ENCODE measurements at places on chromosomes 13 and 19.

DNA sequence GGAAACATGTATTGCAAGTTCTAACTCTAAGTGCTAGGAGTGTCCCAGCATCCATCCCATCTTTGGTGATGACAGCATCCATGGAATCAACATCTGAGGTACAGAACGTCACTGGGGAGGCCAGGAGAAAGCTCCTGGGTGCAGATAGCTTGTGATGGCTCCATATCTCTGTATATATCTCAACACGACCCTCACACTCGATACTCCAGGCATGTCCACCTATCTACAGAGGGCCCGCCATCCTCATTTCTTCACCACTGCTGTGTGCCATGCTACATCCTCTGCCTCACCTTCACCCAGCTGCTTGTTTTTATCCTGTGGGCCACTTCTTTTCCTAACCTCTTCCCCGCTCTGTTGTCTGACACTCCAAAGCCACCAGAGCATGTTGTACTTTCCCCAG is 100.4 kb upstream of the SERP2 start:
- no peak for DNase-seq

DNA sequence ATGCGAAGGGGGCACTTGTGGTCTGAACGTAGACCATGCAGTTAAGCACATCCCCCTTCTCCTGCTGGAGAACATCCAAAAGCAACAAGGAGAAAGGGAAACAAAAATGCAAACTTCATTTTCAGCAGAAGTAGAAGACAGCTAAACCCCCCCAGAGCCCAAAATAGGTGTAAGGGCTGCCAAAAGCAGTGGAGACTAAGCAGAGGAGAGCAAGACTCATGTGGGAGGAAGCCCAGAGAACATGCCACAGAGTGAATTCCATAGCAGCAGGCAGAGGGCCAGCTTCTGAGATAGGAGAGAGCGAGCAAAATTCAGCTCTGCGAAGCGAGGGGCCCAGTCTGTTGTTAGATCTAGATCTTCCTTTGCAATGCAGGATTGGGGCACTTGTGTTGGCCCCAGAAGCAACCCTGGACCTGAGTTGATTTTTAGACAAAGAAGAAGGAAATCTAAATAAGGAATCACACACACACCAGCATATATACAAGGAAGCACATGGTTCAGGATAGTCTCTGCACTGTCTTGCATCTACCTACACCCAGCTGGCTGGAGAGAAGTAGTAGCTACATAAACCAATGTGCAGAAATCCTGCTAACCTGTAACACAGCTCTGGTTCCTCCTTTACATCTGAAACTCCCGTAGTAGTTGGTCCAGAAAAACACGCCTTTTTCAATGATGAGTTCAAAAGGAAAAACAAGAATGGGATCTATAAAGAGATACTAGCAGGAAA is 199.6 kb downstream of the SPRY2 start:
- no peak for DNase-seq

DNA sequence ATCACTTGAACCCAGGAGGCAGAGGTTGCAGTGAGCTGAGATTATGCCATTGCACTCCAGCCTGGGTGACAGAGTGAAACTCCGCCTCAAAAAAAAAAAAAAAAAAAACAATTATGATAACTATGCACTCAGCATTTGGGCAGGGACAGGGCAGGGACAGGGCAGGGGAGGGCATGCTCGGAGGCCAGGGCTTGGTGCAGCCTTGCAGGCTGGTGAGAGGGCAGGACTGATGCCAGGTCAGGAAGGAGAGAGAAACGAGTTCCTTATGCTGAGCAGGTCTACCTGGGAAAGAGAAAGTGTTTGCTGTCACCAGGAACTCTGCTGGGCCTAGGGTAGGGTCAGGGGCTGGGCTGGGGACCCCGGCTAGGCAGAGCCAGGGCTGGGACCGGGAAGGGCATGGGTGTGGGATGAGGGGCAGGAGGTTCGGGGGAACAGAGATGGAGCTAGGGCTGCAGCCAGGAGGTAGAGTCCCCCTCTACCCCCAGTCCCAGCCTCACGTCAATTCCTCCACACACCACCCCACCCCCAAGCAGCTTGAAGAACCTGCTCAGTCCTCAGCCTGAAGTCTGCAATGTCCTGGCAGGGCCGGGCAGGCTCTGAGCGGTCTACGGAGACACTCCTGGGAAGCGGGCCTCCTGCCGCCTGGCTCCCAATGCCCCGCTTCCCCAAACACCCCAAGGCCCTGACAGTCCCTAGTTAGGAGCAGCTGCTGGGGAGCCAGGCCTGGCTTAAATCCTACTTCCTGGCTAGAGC is 2.8 kb downstream of the FXYD3 start:
- no peak for DNase-seq

GRCh38 chr13:41011382-41011956 is 7.6 kb downstream of the ELF1 start:
- no peak for DNase-seq

GRCh38 chr19:9956956-9957355 is 20.6 kb upstream of the OLFM2 start:
- DNase-seq = no peak
